ENCODE measurements at places on chromosomes 12 and 14.

DNA sequence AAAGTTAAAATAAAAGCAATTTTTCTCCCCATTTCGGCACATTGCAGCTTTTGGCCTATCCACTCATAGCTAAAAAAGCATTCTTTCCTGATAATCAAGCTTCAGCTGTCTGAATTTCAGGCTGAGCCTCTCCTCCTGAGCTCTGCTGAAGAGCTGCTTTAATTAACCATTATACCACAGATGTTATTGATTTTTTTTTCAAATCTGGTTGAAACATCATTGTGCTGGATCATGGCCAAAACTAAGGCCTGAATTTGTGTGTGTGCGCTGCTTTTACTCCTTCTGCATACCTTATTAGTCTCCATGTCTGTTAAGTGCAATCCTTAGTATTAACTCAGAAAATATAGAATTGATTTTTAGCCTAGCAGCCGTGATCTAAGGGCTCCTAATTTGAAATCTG is 52.3 kb downstream of the MBIP start:
- no peak for DNase-seq

DNA sequence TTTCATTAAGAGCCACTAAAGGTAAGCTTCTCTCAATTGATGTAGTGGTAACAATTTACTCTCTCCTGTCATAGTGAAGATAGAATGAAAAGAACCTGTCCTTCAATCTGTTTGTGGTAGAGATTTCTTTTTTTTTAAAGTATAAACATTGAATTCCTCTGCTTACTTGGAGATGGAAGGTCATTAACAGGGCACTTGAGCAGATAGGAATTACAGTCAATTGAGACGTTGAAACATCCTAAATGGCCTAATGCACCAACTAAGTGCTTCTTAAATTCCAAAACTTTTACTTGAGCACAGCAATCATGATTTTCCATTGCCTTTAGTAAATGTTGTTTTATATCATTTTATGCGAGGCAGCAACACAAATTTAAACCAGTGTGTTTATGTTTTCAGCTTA is 241.4 kb downstream of the FOXG1 start:
- DNase-seq = no peak

DNA sequence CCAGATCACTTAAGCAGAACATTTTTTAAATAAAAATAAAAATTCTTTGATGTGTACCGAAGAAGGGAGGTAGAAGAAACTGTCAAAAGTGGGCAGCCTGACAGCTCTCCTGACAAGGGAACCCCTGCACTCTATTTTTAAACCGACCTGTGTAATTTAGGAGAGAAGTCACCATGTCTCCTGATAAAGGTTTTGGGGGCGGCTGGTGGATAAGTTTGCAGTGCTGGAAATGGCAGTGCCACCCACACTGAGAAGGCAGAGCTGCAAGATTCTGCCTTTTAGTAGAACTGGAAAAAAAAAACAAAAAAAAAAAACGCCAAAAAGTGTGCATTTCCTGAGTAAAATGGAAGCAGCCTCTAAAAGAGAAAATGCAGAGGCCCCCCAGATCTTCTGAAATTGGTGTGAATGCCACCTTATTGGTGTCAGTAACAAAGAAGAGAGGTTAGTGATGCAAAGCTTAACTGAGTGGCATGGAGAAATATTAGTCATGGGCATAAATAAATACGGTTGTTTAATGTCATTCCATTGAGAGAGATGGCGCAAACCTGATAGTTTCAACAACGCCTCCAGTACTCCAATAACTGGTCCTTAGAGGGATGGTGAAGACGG is 24.7 kb downstream of the DUSP6 start:
- no peak for DNase-seq

DNA sequence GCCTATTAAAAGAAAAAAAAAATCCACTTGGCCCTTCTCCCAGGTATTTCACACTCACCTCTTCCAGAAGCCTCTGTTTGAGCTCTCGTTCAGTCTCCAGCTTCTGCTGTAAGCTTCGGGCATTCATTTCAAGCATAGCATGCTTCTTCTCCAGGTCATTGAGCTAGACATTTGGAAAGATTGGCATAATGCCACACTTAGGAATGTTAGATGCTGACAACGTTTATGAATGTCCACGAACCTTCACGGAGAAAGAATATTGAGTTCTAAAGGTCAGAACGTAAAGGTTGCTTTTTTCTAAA is 60.5 kb downstream of the PRKAB1 start:
- DNase-seq = no peak

DNA sequence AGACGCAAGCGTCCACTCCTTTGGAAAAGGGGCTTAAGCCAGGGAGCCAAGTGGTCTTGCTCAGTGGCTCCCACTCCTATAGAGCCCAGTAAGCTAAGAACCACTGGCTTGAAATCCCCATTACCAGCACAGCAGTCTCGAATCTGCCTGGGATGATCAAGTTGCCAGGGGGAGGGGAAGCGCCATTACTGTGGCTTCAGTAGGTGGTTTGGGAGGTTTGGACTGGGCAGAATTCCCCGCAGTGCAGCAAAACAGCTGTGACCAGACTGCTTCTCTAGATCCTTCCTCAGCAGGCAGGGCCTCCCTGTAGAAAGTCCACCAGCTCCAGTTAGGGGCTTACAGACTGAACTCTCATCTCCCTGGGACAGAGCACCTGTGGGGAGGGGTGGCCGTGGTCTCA is 115.4 kb downstream of the TMEM117 start:
- DNase-seq = no peak

GRCh38 chr12:129351481-129351880 is 498.2 kb downstream of the GLT1D1 start:
- no peak for DNase-seq

GRCh38 chr14:87971010-87971409 is 22.0 kb downstream of the GALC start:
- DNase-seq = no peak

DNA sequence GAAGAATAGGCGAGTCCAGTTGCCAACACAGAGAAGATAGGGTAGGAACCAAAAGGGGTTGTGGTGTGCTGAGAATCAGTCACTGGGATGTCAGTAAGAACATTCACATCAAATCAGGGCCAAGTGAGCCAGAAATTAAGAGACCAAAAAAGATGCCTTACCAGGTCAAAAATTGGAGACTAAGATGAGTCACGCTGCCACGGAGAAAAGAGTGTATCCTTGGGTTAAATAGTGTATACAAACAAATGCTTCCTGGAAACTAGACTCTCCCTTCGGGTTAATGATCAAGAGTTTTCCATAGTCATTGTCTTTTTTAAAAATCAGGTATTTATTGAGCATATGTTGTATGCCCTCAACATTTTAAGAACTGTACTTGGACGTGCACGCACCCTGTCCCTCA is 45.2 kb upstream of the BAZ1A start:
- no peak for DNase-seq

GRCh38 chr12:131457028-131457310 is 253.9 kb upstream of the SFSWAP start:
- DNase-seq = no peak

GRCh38 chr14:72774894-72775620 is 118.8 kb downstream of the DPF3 start:
- DNase-seq = no peak

DNA sequence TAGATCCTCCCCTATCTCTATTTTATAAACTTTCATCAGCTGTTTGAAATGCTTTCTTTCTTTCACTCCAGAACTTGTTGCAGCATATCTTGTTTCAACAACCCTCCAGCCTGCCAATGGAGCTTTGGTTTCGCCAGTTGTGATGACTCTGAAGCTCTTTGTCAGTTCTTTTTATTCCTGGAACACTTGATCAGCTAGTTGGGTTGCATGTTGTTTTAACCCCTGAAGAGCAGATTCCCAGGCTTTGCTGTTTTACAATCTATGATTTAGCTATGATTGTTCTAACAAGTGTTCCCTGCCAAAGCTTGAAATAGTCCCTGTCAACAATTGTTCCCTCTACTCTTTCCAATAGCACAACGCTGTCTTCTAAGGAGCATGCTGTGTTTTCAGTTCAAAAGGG is 50.6 kb upstream of the FUT8 start:
- no peak for DNase-seq

DNA sequence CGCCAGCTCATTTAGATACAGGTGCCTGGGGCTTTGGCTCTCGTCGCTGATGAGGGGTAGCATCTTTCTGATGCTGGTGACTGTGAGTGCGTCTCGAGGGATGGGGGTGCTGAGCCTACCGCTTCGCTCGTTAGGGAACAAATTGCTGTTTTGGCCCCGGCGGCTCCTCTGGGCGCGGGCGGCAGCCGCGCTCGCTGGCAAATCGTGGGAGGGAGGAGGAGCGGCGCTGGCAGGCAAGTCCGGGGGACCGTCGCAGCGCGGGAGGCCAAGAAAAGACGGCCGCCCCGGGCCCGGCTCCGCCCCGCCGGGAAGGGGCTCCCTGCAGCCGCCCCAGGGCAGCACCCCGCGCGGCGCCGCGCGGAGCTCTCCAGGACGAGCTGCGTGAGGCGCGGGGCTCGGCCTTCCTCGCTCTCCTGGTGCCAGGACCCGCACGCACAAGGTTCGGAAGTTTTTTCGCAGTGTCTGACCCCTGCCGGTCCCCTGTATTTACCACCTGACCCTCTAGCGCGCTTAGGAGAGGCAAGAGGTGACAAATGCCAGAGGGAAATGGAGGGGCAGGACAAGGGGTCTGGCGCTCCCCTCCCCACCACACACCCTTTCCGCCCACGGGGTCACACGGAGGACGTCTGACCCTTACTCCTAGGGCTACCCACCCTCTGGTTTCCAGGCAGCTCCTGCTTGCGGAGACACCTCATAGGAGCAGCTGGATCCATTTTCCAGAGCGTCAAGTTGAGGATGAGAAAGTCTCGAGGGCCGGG is 899 bp upstream of the KCNH3 start:
- no peak for DNase-seq

DNA sequence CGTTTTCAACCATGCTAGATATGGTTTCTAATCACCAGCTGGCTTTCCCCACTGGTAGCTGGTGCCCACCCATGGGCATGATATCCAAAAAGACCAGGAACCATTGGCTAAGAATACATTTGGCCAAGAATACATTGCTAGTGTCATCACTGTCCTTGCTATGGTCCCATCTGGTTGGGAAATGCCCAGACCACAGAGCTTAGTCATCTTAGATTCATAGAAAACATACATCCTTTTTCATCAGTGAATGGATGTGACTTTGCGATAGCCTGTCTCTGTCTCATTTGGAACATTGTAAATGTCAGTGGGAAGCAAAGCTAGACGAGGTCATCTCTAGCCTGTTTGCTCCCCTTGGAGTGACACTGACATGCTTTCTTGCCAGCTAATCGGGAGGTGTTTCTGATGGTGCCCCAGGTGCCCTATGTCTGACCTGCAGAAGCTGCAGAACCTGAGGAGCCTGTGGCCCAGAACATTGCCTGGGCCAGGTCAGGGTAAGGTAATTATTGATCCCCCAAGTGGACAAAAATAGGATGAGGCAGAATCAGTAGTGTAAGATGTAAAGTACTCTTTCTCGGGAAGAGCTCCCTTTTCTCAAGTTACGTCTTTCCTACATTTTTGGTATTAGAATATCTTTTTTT is 194.8 kb downstream of the SLC41A2 start:
- no peak for DNase-seq

DNA sequence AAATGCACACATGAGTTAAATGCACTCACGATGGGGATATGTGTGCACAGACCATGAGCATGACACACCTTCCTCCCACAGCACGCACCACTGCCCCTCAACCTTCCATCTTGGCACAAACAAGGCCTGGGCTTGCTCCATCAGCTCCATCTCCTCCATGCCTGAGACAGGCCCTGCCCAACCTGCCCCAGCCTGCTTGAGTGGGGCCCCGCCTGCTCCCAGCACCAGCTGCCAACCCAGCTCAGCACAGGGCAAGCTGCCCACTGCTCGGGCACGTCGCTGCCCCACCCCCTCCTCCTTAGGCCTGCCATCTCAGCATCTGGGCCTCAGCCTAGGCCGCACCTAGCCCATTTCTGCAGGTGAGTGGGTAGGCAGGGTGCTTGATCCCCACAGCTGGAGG is 27.6 kb upstream of the KRT78 start:
- DNase-seq = no peak

GRCh38 chr12:113900716-113901115 is 65.4 kb downstream of the RBM19 start:
- no peak for DNase-seq

GRCh38 chr12:93363841-93364297 is 13.9 kb upstream of the NUDT4 start:
- DNase-seq = no peak

DNA sequence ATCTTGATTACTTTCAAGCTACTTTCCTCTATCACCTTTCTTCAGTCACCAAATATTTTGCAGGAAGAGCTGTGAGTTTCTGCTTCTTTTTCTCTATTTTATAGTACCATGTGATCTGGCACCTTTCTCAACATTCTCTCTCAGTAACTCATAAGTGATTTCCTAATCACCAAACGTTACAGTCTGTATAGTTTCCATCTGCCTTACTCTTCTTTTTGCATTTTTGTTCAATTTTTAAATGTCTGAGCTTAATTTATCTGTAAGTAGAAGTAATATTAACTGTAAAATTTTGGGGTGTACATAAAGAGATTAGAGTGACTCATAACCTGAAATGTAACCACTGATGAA is 422.1 kb upstream of the SYT1 start:
- DNase-seq = no peak

DNA sequence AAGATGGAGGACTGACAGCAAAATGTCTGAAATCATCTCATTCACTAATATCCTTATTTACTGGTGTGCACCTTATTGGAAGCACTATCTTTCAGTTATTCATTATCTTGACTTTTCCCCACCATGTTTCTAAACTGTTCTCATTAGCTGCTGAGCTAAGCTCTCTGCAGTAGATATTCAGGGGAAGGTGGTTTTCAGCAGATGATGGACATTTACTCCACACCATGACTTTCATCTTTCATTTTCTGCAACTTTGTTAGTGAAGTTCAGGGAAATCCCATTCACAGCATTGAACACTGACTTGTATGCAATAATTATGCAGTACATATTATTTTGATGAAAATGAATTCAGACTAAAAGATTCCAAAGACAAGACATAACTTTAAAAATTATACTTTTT is 373.6 kb upstream of the FLRT2 start:
- DNase-seq = no peak

GRCh38 chr14:93764211-93764659 is 24.1 kb downstream of the PRIMA1 start:
- DNase-seq = no peak

- no peak for DNase-seq
Observed at GRCh38 chr14:67668559-67668958, 5.9 kb downstream of the VTI1B start.

DNA sequence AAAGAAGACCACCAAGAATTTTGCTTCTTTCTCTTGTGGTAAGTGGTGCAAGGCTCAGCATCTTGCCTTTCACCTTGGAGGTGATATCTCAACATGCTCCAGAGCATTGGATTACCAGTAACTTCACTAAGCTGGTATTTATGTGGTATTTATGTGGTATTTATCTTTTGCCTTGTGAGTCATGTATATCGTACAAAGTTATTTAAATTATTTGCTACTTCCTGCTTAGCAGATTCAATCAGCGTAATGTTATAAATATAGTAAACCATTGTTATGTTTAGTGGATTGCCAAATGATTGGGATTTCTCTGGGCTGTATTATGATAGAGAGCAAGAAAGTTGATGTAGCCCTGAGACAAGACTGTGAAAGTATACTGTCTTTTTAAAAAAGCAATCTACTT is 366.4 kb downstream of the IPO8 start:
- no peak for DNase-seq
